ELR (cell line): ENCODE measurements at places on chromosomes 6 and 20.

DNA sequence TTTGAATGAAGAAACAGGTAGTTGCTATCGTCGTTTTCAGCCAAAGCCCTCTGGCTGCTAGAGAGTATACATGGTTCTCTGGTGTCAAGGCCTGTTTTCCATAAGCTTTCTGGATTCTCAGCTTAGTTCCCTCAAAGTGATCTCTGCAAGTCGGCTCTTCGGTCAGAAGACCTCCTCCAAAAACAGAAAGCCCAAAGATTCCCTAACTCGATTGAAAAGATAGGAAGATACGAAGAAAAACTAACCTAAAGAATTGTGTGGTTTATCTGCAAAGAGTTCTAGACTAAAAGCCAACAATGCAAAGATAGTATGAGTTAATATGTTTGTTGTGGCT lies 545 bp upstream of the ASCC3 start:
- peak; percentile 31 for DNase-seq

DNA sequence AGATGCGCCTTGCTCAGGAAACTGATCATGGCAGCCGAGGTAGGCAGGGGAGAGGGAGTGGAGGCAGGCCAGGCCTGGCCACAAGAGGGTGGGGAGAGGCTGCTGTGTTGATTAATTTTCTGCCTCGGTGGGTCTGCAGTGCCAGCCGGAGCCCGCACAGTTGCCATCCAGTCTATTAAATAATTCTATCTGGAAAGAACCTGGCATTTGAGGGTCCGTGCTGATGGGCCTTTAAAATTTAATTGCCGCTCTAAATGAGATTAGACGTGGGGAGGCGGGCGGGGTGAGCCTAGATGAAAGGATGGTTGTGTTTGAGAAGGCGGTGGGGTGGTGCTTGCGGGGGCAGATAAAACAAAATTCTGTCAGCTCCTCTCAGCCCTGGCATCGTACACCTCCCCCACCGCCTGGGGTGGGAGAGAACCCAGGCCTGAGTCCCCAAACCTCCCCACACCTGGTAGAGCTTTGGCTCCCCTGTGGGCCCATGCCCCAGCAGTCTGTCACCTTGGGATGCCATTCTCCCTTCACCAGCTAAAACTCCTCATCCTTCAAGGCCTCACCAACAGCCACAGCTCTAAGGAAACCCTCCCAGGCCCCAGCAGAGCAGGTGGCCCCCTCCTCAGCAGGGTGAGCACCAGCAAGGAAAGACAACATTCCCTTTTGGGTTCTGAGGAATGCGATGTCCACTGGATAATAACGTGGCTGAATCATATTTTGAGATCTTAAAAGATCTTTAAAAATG lies 167.3 kb downstream of the GRM4 start:
- DNase-seq: no peak

DNA sequence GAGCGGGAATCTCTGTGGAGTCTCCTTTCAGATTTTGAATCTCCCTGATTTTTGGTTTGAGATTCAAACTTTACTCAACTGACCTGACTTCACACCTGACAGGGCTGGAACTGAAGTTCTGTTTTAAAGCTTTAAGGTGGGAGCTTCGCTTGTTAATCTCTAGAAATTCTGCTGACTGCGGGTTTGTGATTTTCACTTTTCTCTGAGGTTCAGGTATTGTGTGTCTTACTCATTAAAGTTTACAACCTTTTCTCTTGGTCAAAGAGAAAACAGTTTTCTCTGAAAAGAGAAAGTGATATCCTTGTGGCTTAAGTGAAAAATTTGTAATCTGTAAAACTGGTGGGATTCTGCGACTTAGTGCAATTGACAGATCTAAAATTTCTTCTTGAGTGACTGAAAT lies 20.7 kb upstream of the IGF2R start:
- DNase-seq: no peak

- no peak for DNase-seq
Measured at GRCh38 chr20:11219192-11219591, 545.4 kb upstream of the JAG1 start.

DNA sequence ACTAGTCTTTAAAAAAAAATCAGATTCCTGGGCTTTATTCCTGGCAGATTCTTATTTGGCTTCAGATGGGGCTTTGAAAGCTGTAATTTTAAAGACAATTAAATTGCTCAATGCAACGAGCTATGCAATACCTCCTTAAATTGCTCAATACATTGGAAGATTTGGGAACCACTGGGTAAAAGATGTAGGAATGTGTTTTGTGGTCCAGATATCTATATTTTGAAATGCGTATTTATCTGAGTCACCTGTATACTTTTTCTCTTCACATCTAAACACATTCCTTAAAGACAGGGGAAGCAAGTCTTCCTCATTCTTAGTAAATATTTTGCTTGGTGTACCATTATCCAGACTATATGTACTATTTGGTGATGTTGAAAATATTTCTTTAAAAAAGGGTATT lies 29.6 kb upstream of the MAP7 start:
- DNase-seq: peak; percentile 3

- no peak for DNase-seq
Measured at GRCh38 chr6:15441981-15442380, 196.1 kb downstream of the JARID2 start.

DNA sequence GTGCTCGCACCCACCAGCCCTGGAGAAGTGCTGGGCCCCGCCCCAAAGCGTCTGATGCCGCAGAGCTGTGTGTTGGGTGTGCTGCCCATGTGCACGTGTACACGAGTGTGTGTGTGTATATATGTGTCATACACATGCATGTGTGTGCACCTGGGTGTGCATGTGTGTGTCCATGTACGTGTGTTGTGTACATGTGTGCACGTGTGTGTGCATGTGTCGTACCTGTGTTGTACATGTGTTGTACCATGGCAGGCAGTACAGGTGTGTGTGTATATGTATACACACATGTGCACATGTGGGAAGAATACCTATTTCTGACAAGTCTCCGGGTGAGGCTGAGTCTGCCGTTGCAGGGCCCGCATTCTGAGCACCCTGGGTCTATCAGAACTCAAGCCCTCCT lies 6.2 kb upstream of the MRGBP start:
- DNase-seq: no peak

DNA sequence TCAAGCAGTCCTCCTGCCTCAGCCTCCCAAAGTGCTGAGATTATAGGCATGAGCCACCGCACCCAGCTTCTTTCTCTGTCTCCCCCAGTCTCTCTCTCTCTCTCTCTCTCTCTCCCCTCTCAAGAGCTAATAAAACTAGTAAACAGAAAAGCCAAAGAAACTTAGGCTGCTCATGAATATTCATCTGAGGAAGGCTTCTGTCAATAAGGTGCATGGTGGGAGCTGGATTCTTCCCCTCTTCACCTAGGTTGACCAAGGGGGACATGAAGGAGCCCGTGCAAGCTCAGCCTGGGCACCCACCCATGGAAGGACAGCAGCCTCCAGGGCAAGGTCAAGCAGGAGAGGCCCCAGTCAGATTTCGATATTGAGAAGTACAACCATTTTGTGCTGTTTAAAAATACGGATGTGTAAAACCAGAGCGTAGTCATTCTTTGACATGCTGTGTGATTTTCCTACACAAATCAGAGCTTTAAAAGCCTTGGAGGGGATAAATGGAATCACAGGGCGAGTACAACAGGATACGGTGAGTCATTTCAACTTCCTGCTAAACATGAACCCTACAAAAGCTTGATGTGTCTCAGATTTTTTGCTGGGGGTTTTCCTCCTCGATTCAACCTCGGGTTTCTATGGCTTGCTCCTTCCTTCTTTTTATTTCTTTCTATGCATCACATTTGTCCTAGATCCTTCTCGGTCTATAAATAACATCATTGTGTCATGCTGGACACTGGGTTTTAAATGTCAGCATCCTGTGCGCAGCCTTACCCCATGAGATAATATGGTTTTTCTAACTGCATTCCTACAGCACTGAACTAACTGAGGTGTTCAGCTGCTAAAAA lies 368.9 kb upstream of the JARID2 start:
- DNase-seq: peak; percentile 95

GRCh38 chr6:17480476-17480875 lies 87.1 kb downstream of the CAP2 start:
- DNase-seq: no peak

DNA sequence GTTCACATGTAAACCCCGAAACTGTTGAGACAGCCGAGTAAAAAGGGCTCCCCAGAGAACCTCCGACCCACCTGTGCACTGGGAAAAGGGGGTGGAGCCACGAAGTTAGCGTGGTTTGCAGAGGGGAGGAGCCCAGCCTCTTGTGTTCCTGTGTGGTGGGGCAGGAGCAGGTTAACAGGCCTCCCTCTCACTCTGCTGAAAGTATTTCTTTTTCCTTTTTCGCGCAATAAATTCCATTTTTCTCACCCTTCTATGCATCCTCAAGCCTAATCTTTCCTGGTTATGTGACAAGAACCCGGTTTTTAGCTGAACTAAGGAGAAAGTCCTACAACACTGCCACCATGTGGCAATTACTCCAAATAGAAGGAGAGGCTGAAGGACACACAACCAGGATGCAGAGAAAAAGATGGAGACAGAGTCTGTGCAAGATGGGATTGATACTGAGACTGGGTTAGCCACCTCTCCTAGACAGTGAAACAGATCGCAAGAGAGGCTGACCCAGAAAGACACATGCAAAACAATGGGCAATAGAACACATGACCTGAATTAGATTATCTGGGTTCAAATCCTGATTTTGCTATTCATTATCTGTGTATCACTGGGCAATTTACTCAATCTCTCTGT lies 168.7 kb upstream of the PRSS16 start:
- peak; percentile 73 for DNase-seq
